Activated CD4-positive, alpha-beta memory T cell treated with anti-CD3 and anti-CD28 coated beads for 36 hours (primary cell): ENCODE measurements at places on chromosomes 4 and X. TPM values are rescaled to one million over a fixed set of nuclear protein-coding genes. Genes with fewer than 3 reads are reported as not detected.

The GABRE gene
- not detected for total RNA-seq

- H3K27me3 ChIP-seq, result no peaks in the 10 kb centered on the region
- no peak overlapping the region for H3K4me3 ChIP-seq
- H3K36me3 ChIP-seq, result no peaks in the 10 kb centered on the region
- H3K27ac ChIP-seq, result no peak overlapping the region
Observed at GRCh38 chr4:58515226-58515625, 1405.0 kb upstream of the IGFBP7 start.

The UGT2A1 gene
- total RNA-seq, result not detected

GRCh38 chrX:11944501-11944900, 186.5 kb downstream of the MSL3 start:
- H3K4me1 ChIP-seq, result no peaks in the 10 kb centered on the region
- H3K27ac ChIP-seq, result no peak overlapping the region
- H3K27me3 ChIP-seq, result peaks cover 1% of the 10 kb centered on the region
- DNase-seq, result no peak
- no peak overlapping the region for H3K4me3 ChIP-seq
- no peaks in the 10 kb centered on the region for H3K36me3 ChIP-seq

DNA sequence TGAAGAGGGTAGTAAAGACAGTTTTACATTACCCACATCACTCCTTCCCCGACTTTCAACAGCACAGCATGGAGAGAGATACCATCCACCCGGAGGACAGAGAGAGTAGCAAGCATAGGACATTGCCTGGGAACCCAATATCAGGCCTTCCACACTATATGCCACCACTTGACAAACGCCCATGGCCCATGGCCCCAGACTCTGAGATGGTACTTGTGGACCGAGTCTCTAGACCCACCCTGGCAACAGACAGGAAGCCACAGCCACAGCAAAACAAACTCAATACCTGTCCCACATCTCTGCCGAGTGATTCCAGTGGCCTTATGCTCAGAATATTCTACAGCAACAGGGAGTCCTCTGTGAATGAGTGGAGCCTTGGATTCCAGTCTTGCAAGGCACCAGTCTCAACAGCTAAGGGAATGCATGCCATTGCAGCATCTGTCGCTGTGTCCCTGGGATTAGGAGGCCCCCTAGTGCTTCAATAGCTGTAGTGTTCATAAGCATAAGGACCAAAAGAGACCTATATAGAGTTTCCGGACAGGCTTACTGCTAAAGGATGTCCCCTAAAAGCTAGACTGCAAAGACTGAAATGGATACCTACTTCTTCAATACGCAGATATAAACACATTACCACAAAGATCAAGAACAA, 14.7 kb upstream of the CT55 start:
- no peak overlapping the region for H3K27ac ChIP-seq
- peaks cover 4% of the 10 kb centered on the region for H3K27me3 ChIP-seq
- no peak overlapping the region for H3K4me3 ChIP-seq
- no peaks in the 10 kb centered on the region for H3K36me3 ChIP-seq

The PAGE1 gene
- not detected for total RNA-seq

The RHOH gene
- 97.5 TPM for total RNA-seq

DNA sequence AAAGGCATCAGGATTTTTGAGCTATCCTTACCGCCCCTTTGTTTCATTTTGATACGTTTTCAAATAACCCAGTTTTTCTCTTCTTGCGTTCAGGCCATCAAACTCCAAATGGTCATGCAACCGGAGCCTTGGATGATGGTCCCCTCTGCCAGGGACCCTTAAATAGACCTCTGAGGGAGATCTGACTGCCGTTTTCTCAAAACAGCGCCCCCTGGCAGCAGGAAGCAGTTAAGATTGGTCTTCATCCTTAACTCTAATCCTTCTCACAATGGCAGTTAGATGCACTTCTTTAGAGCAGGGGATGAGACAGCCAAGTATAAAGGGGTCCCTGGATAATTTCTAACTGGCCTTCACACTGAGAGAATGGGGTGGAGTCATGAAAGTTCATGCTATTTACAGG, 525.0 kb upstream of the SPANXN1 start:
- DNase-seq, result no peak
- H3K4me1 ChIP-seq, result no peaks in the 10 kb centered on the region
- H3K36me3 ChIP-seq, result no peaks in the 10 kb centered on the region
- no peak overlapping the region for H3K27ac ChIP-seq
- H3K4me3 ChIP-seq, result no peak overlapping the region
- H3K27me3 ChIP-seq, result no peaks in the 10 kb centered on the region

The SLC6A14 gene
- not detected for total RNA-seq

DNA sequence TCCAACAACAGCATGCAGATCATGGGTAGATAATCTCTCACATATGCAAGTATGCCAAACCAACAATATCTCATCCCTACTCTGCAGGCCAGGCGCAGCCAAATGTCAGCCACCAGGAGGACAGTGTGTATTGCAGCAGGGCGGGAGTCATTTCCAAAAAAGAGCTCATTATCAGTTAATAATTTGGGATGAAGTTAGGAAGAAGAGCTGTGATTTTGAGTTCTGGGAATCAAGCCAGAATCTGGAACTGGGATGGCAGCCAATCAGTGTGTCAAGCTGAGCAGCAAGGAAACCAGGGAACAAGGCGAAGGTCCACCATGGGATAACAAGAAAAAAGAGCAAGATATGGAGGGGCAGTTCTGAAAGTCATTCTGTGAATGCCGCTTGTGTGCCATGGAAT, 88.2 kb upstream of the CAMK2D start:
- H3K4me3 ChIP-seq, result no peak overlapping the region
- DNase-seq, result no peak
- H3K36me3 ChIP-seq, result no peaks in the 10 kb centered on the region
- H3K27ac ChIP-seq, result no peak overlapping the region

DNA sequence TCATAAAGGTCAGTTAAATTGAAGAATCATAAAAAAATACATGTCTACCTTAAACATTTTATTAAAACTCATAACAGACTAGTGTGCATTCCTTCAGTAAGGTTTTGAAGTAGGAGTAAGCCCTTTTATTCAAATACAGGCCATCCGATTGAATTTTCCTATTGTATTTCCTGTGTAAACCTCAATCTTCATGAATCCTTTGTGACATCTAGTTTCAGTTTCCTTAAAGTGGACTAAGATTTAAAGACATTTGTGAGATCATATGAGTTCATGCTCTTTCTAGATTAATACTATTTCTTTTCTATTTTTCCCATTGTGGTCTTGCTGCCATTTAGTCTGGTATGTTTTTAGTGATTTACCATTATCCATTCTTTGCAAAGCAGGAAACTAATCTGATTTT, 644.7 kb upstream of the BOD1L1 start:
- DNase-seq, result no peak
- H3K36me3 ChIP-seq, result no peaks in the 10 kb centered on the region
- H3K27ac ChIP-seq, result no peak overlapping the region
- H3K27me3 ChIP-seq, result no peaks in the 10 kb centered on the region

DNA sequence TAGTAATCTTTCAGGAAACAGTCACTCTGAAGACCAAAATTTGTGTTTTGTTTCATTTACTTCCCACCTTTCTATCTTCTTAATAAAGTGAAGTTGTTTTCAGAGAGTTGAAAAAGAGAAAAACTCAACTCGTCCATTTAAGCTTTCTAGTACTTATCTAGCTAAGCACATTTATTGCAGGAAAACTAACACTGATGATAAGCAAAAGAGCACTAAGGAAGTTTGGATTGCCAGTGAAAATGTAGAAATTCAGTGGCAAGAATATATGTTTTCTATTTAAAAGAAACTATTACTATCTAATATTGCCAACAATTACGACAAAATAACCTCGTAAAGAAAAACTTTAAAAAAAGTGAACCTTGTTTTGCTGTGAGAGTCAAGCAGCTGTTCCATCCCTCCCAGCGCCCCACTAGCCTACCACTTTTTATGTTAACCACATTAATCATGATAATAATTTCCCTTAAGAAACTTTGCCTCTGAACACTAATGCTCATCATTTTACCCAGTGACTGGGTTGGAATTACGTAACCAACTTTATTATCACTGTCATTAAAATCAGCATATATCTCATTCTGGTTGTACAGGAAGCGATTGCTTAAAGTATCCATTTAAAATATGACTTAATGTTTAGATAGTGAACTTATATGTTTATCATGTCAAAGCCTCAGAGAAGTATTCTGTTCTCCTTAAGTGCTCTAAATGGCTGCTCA, 24.8 kb downstream of the SPRY1 start:
- peak overlapping the region; percentile 52 for H3K4me3 ChIP-seq
- H3K4me1 ChIP-seq, result peaks cover 39% of the 10 kb centered on the region
- DNase-seq, result no peak
- peaks cover 1% of the 10 kb centered on the region for H3K27me3 ChIP-seq

DNA sequence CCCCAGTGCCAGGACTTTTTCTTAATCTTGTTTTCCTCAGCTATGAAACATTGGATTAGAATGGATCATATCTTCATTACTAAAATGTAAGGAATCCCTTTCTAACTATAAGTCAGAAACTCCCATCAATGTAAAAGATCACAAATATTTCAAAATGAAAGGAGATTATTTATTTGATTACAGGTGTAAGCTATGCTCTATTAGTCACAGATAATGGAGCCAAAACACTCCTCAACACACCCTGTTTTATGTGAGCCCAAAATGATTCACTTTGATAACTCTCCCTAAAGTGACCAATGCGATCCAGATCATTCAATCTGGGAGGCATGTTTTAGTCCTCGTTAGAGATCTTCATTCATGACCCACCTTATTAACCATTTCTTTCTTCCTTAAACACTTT, 566.7 kb upstream of the TENM3 start:
- H3K4me3 ChIP-seq, result no peak overlapping the region
- no peak for DNase-seq
- H3K4me1 ChIP-seq, result no peaks in the 10 kb centered on the region
- no peaks in the 10 kb centered on the region for H3K27me3 ChIP-seq
- H3K36me3 ChIP-seq, result no peaks in the 10 kb centered on the region

- peaks cover 4% of the 10 kb centered on the region for H3K4me1 ChIP-seq
- no peaks in the 10 kb centered on the region for H3K27me3 ChIP-seq
- no peak overlapping the region for H3K27ac ChIP-seq
- H3K36me3 ChIP-seq, result no peaks in the 10 kb centered on the region
- H3K4me3 ChIP-seq, result no peak overlapping the region
- DNase-seq, result peak; percentile 13
Observed at GRCh38 chr4:54547299-54548097, 110.3 kb upstream of the KIT start.

The SPANXN4 gene
- not detected for total RNA-seq

GRCh38 chrX:8033175-8033574, 106.0 kb upstream of the PNPLA4 start:
- H3K36me3 ChIP-seq, result no peaks in the 10 kb centered on the region
- H3K27me3 ChIP-seq, result no peaks in the 10 kb centered on the region
- no peak overlapping the region for H3K27ac ChIP-seq
- no peak for DNase-seq
- peaks cover 13% of the 10 kb centered on the region for H3K4me1 ChIP-seq

The REELD1 gene
- total RNA-seq, result 0.21 TPM

The XAGE1A gene
- not detected for total RNA-seq

- H3K27ac ChIP-seq, result no peak overlapping the region
- no peak for DNase-seq
- peaks cover 2% of the 10 kb centered on the region for H3K36me3 ChIP-seq
- no peak overlapping the region for H3K4me3 ChIP-seq
Observed at GRCh38 chr4:153228512-153229140, 24.4 kb downstream of the TRIM2 start.

DNA sequence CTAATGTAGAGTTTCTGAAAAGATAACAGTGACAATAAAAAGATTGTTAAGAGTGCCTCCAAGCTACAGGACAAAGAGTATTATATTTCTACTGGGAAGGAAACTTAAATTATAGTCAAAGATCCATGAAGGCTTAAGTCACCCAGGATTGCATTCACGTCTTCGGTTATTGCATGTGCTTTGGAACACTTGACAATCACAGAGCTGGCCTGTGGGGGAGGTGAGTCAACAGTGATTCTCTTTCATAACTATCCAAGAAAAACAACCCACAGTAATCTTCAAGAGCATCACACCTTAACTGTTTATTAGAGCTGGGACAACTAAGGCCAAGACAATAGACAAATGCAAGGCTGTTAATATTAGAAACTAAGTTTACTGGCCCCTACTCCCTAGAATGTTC, 40.3 kb downstream of the PDGFC start:
- no peaks in the 10 kb centered on the region for H3K4me1 ChIP-seq
- H3K27ac ChIP-seq, result no peak overlapping the region
- H3K36me3 ChIP-seq, result no peaks in the 10 kb centered on the region

The UGT2B11 gene
- total RNA-seq, result not detected

DNA sequence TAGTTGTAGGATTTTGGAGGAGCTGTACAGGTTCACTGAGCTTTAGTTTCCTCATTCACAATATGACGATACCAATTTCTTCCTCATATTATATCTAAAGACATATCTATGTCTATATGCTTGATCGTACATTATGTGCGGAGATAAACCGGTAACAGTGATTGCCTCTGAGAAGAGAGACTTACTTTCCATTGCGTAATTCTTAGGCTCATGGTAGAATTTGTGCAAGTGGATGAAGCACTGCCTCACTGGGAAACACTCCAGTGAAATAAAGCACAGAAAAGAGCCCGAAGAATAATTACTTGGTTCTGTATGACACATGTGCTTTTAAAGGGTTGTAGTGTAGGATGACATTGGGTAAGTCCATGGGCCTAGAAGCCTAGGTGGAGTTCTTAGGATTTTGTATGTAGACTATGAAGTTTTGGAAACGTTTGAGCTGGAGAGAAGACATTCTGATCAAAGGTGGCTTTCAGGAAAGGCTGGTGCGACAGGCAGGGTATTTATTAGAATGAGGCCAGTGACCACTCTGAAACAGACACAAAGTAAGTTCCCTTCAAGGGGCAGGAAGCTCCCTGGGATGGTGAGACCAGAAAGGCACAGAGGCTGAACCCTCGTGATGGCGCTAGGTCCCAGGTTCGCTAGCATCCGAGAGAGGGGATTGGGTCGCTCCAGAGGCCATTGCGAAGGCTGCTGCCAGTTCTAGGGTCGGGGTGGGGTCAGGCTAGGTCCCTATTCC, 649 bp upstream of the VBP1 start:
- H3K27ac ChIP-seq, result peak overlapping the region; percentile 83
- peaks cover 1% of the 10 kb centered on the region for H3K36me3 ChIP-seq
- no peak for DNase-seq

- peak overlapping the region; percentile 41 for H3K4me3 ChIP-seq
- H3K27me3 ChIP-seq, result peaks cover 21% of the 10 kb centered on the region
- H3K4me1 ChIP-seq, result peaks cover 5% of the 10 kb centered on the region
Observed at GRCh38 chrX:67544281-67545035, 637 bp downstream of the AR start.

- H3K4me1 ChIP-seq, result peaks cover 13% of the 10 kb centered on the region
- no peak overlapping the region for H3K27ac ChIP-seq
- peaks cover 29% of the 10 kb centered on the region for H3K27me3 ChIP-seq
Observed at GRCh38 chr4:113976741-113977525, 2.5 kb downstream of the ARSJ start.
